Activated CD8-positive, alpha-beta memory T cell treated with anti-CD3 and anti-CD28 coated beads, Interleukin-2, amount 10 ng/mL, durations not matched to agents 7 days and 5 days (primary cell): ENCODE measurements at places on chromosomes 13 and 19. TPM values are rescaled to one million over a fixed set of nuclear protein-coding genes. Genes with fewer than 3 reads are reported as not detected.

- H3K27ac ChIP-seq = no peak overlapping the region
- no peak for DNase-seq
Observed at GRCh38 chr13:103140001-103140671, 73.9 kb upstream of the SLC10A2 start.

DNA sequence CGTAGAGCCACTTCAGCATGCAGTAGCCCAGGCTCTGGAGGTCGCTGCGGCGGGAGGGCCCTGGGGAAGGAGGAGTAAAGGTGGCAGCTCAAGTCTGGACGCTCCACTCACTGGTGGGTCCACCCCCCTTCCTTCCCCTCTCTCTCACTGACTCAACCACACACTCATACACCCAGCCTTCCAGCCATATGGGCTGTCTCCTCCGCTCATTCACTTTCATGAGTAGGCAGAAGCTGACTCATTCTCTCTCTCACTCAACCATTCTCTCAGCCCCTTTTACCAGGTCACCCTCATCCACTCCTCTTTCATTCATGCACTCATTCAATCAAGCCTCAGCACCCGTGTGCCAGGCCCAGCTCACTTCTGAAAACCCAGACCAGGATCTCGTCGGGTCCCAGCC is 27.5 kb upstream of the SIGLEC11 start:
- DNase-seq = no peak
- H3K4me3 ChIP-seq = no peak overlapping the region

GRCh38 chr13:75860935-75861334 is 224.8 kb downstream of the LMO7 start:
- no peaks in the 10 kb centered on the region for H3K4me1 ChIP-seq
- H3K36me3 ChIP-seq = no peaks in the 10 kb centered on the region
- H3K4me3 ChIP-seq = no peak overlapping the region
- H3K27me3 ChIP-seq = peaks cover under 1% of the 10 kb centered on the region

DNA sequence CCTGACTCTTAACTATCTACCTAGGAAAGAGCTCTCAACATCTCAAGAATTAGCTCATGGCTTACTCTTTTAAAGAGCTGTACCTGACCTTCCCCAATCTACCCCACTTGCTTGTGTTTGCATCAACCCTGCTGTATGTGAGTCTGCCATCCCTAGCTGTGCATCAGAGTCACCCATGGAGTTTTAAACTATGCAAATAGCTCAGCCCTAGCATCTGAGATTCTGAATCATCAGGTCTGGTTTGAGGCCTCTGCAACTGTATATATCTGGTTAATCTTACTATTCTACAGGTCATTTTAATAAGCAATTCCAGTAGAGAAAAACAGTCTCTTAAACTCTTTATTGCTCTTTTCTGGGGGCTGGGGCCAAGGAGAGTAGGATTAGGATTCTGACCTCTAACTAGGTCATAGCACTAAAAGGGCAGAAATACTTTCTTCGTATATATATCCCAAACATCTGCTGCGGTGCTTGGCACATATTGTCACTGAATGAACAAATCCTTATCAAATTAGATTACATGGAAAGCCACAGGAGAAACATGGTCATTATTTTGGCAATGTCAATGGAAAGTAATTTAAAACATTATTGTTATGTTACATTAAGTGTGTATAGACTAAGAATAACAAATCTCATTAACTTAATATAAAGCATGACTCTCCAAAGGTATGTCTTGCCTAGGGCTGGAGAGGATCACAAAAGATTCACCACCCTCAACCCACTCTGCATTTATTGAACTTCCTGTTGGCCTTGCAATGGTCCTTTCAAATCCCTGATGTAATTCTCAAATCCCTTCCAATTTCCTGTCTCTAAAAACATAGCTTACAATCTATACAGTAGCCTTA is 232.2 kb downstream of the DACH1 start:
- no peak overlapping the region for H3K27ac ChIP-seq
- H3K4me3 ChIP-seq = no peak overlapping the region
- H3K27me3 ChIP-seq = no peaks in the 10 kb centered on the region
- H3K4me1 ChIP-seq = no peaks in the 10 kb centered on the region
- DNase-seq = no peak
- H3K36me3 ChIP-seq = no peaks in the 10 kb centered on the region

- H3K36me3 ChIP-seq = no peaks in the 10 kb centered on the region
- DNase-seq = no peak
- H3K4me3 ChIP-seq = no peak overlapping the region
- no peaks in the 10 kb centered on the region for H3K4me1 ChIP-seq
Observed at GRCh38 chr13:74641586-74641985, 507.4 kb upstream of the KLF12 start.

GRCh38 chr19:54133312-54133956 is 4.1 kb upstream of the CNOT3 start:
- H3K4me1 ChIP-seq = peaks cover 12% of the 10 kb centered on the region
- H3K27me3 ChIP-seq = no peaks in the 10 kb centered on the region
- H3K36me3 ChIP-seq = peaks cover 3% of the 10 kb centered on the region
- H3K4me3 ChIP-seq = no peak overlapping the region
- H3K27ac ChIP-seq = no peak overlapping the region
- no peak for DNase-seq

- peak; percentile 75 for DNase-seq
- no peak overlapping the region for H3K4me3 ChIP-seq
- no peaks in the 10 kb centered on the region for H3K27me3 ChIP-seq
- H3K27ac ChIP-seq = no peak overlapping the region
Observed at GRCh38 chr19:56637976-56638555, 4.9 kb upstream of the SMIM17 start.

DNA sequence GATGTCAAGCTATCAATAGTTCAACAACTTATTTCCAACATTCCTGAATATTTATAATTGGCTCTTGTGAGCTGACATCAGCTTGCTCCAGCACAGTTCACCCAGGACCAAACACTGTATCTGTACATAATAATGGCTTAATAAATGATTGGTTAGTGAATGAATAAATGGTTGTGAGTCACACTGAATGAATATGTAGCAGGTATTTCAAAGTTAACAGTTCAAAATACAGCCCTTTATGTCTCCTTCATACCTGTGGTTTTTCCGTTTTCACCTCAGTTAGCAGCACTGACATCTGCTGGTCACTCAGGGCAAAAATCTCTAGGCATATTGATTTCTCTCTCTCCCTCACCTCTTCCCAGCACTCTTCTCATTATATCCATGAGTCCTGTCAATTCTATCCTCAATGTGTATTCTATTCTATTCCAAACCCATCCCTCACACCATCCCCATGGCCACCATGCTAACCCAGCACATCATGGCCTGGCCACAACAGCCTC is 76.3 kb downstream of the PEG3 start:
- H3K36me3 ChIP-seq = no peaks in the 10 kb centered on the region
- DNase-seq = no peak
- H3K27me3 ChIP-seq = no peaks in the 10 kb centered on the region
- peaks cover 7% of the 10 kb centered on the region for H3K4me1 ChIP-seq
- no peak overlapping the region for H3K4me3 ChIP-seq

NLRP4 gene
- total RNA-seq = not detected

CYP2F1 gene
- not detected for total RNA-seq

ONECUT3 gene
- total RNA-seq = not detected

FPR3 gene
- not detected for total RNA-seq
